ENCODE measurements at places on chromosomes 6 and 20. TPM values are rescaled to one million over a fixed set of nuclear protein-coding genes. Genes with fewer than 3 reads are reported as not detected.

Gene SLC16A10
- total RNA-seq = 6.2 TPM

Gene SMPDL3A
- not detected for total RNA-seq

Gene SLC29A1
- 59.8 TPM for total RNA-seq

DNA sequence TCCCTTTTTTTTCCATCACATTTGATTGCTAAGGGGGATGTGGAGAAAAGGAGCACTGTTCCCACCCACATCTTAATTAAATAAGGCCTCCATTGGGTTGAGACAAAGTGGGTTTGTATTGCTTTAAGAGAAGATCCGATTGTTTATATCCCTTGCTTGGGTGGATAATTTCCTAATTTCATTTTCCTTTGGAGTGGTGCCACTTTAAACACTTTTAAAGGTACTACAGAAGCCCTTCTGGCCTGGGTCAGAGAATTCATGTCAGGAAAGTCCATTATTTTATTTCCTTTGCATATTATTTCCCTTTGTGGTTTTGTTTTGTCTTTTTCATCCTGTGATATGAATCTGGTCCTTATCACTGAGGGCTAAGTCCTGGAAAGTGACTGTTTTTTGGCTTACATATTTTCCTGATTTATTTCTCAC, 56.9 kb downstream of the PHACTR2 start:
- no peak for DNase-seq

DNA sequence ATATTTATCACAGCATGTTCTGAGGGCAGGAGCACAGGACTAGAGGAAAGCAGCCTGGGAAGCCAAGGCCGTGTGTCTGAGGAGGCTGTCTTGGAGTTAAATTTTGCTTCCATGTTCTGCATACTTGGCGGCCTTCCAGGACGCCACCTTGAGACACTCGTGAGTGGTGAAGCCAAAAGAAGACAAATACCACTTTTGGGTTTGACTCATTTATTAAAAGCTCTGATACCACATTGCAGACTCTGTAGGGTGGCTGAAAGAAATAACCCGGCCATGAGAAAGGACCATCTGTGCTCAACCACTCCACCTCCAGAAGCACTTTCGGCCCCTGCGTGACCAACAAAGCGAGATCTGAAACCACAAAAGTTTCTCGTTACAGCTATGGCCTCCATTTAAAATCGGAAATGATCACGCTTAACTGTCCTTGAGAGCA, 120.0 kb downstream of the TMEM242 start:
- DNase-seq = no peak

GRCh38 chr6:145175470-145175869, 559.9 kb downstream of the EPM2A start:
- no peak for DNase-seq

DNA sequence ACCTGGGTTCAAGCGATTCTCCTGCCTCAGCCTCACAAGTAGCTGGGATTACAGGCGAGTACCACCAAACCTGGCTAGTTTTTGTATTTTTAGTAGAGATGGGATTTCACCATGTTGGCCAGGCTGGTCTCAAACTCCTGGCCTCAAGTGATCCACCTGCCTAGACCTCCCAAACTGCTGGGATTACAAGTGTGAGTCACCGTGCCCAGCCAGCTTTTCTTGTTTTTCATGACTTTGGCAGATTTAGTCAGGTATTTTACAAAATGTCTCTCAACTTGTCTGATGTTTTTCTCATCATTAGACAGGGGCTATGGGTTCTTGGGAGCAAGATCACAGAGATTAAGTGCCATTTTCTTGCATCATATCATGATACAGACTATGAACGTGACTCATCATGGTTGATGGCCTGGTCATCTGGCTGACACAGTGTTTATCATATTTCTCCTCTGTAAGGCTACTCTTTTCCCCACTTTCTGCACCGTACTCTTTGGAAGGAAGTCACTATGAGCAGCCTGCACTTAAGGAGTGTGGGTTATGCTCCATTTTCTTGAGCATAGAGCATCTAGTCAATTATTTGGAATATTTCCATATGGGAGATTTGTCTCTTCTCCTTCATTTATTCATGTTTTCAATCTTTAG, 67.8 kb downstream of the RNF182 start:
- DNase-seq = no peak

GRCh38 chr6:125197795-125198269, 44.3 kb downstream of the TPD52L1 start:
- no peak for DNase-seq

Measured in activated CD4-positive, alpha-beta T cell treated with anti-CD3 and anti-CD28 coated beads for 36 hours (primary cell).